ENCODE measurements at places on chromosomes 2 and 18. TPM values are rescaled to one million over a fixed set of nuclear protein-coding genes. Genes with fewer than 3 reads are reported as not detected.

DNA sequence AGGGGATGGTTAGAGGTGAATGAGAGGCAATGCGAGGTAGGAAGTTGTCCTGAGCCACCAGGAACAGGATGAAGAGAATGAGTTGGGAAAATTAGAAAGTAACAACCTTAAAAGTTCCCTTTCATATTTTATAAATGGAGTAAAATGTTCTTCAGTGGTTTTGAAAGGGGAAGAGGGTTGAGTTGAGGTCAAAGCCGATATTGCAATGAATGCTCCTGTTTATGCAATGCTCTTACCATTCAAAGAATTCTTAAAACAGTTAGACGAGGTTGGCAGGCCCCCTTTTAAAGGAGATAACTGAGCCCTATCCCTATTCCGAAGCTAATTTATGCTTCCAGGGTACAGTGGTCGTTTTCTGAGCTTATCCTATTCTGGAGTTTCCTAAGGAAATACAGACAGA lies 2110.3 kb upstream of the CELF4 start:
- no peak for DNase-seq

GRCh38 chr2:240619506-240620148 lies 5.7 kb upstream of the GPR35 start:
- no peak for DNase-seq

GRCh38 chr18:49096021-49096420 lies 145.3 kb upstream of the SMAD7 start:
- DNase-seq, result peak; percentile 32

DNA sequence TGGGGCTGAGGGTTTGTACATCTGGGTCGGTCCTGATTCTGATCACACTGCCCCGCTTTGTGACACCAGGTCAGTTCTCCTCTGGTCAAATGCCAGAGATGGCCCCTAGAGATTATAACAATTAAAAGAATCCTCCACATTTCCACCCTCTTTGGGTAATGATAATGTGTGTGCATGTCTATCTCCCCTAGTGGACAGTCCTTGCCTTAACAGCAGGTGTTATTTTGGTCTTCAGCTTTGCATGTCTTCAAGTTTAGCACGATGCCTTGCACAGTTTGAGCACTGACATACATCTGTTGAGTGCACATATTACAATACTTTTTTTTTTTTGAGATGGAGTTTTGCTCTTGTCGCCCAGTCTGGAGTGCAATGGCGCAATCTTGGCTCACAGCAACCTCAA lies 25.7 kb upstream of the COX7A2L start:
- no peak for DNase-seq

DNA sequence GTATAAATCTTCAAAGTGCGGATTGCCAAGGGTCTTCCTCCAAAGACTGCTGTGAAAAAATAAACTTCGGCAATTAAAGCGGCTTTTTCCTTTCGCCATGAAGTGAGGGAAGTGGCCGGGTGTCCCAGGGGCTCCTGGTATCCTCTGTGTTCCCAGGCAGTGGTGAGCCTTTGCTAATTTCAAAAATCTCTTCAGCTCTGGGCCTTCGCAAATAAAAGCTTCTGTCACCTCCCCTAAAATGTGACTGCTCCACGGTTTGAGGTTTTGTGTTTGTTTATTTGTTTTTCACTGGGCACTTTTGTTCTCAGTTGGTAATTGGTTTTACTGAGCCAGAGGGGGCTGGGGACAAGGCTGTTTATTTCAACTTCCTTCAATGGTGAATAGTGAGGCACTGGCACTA lies 270.1 kb upstream of the POU3F3 start:
- peak; percentile 15 for DNase-seq

- DNase-seq, result no peak
These were observed 1399.9 kb downstream of the DPP10 start for GRCh38 chr2:115842306-115842705.

- DNase-seq, result no peak
These were observed 108.8 kb downstream of the MTCL1 start for GRCh38 chr18:8814206-8814605.

DNA sequence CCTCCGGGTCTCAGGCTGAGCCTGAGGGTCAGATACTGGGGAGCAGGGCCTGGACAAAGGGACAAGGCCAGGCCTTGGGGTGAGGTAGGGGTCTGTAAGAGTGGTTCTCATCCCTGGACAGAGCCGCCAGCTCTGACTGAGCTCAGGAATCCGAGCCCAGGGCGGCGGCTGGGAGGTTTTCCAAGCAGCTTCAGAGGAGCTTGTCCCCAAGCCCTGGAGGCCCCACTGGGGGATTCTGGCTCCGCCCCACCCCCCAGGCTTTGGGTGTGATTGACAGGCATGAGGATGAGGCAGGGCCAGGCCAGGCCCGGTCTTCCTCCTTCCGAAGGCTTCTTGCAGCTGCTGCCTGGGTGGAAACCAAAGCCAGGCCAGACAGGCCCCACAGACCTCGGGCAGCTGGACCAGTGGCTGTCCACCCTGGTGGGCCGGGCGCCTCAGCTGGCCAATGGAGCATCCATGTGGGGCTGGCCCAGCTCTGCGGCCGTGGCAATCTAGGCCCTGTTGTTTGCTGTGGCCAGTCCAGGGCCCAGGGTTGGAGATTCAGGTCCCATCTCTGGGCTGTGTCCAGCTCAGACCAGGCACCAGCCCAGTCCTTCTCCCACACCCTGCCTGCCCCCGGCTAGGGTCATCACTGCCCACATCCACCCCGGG lies 23.1 kb upstream of the GPC1 start:
- no peak for DNase-seq

DNA sequence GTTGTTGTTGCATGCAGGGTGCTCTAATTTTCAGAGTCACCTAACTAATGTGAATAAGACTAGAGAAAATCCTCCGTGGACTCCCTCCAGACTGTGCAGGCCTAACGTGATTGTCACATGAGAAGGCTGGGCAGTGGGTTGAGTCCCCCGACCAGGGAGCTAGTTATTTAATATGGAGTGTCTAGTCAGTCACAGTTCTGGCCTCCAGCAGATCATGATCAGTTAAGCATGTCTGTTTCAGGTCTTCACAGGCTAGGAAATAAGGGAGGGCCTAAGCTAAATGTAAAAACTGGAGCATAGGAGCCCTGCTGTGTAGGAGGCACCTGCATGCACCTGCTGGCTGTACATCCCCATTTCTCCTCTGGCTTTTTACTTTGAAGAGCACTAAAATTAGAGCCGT lies 86.8 kb downstream of the PRPF40A start:
- no peak for DNase-seq

GRCh38 chr18:45774065-45774521 lies 50.1 kb downstream of the SLC14A1 start:
- peak; percentile 80 for DNase-seq

DNA sequence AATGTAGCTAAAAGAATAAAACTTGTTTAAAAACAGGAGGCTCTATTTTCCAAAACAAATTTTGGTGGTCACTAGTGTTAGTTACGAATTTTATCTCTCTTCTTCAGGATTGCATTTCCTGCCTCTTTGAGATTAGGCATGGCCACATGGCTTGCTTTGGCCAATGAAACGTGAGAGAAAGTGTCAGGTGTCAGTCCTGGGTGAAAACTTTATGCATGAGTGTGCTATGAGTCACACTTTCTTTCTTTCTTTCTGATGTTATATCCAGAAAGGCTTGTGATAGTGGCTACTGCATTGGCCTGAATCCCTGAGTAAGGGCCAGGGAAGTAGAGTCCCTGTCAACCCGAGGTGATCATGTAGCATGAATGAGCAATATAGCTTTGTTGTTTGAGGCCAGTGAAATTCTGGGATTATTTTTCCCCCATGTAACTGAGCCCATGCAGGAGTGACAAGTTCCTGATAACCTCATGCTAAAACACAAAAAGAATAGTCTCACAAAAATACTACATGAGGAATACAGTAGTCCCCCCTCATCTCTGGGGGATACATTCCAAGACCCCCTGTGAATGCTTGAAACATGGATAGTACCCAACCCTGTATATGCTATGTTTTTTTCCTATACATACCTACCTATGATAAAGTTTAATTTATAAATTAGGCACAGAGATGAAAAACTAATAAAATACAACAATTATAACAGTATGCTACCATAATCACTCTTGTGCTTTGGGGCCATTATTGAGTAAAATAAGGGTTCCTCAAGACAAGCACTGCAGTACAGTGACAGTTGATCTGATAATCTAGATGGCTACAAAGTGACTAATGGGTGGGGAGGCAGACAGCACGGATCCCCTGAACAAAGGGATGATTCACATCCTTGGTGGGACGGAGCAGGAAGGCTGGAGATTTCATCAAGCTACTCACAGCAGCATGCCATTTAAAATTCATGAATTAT lies 109.5 kb downstream of the CDC42EP3 start:
- peak; percentile 70 for DNase-seq

GRCh38 chr2:70928366-70928765 lies 7.3 kb upstream of the ATP6V1B1 start:
- DNase-seq, result no peak

GRCh38 chr2:219907011-219907365 lies 279.6 kb downstream of the SLC4A3 start:
- DNase-seq, result no peak

GRCh38 chr2:85183479-85183878 lies 50.3 kb downstream of the TCF7L1 start:
- DNase-seq, result no peak

DNA sequence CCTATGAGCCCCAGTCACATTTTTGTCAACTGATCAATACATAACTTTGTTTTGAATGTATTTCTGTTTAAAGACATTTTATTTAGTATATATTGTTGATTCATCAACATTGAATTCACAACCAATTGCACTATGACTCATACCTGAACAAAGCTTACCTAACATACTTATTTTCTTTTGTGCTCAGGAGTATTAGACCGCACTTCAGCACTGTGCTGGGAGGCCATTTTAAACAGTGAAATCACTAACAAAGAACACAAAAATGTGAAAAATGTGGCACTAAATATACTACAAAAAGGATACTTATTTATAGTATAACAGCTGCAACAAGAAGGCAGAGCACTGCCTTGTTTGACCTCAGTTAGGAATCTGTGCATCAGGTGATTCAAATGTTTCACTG lies 12.4 kb upstream of the IFIH1 start:
- no peak for DNase-seq

DNA sequence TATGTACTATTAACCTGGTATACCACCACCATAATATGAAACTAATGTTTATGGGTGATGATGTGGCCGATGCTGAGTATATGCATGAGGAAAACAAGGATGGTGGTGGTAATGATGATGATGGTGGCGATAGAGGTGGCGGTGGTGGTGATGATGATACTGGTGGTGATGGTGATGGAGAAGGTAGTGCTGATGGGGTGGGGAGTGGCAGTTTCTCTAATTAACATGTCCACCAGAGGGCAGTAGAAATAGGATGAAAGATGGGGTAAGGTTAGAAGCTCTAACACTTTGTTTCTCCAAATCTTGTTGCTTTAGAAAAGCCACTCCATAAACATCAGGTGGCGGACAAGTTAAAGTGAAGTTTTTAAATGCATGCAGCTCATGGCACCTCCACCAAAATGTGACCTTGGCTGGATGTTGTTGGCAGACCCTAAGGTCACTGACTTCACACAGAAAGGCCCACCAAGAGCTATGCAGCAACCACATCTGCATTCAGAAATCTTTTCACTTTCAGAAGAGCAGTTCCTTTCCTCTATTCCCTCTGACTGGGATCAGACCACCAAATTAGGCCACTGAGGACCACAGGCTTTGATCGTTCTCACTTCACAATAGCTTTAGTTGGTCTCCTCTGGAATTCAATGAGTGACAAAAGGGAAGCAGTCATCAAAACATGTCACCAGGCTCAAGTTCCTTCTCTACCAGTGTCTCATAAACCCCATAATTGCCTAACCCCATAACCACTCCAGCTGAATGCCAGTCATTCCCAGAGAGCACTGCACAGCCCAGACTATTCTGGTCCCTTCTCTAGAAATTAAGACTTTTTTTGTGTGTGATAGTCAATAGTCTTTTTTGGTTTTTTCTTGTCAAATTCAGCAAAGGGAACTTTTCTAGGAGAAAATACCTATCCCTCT lies 7.5 kb upstream of the BCL11A start:
- peak; percentile 31 for DNase-seq

The GKN1 gene
- not detected for total RNA-seq

The KANSL1L gene
- total RNA-seq, result 5.4 TPM

The DSC3 gene
- total RNA-seq, result 0.02 TPM

The ZSWIM2 gene
- total RNA-seq, result not detected

The RTP5 gene
- not detected for total RNA-seq
